ENCODE measurements at places on chromosomes 11 and 22.

- no peak for DNase-seq
These were observed 139.2 kb downstream of the LRRC4C start for GRCh38 chr11:41320238-41320637.

DNA sequence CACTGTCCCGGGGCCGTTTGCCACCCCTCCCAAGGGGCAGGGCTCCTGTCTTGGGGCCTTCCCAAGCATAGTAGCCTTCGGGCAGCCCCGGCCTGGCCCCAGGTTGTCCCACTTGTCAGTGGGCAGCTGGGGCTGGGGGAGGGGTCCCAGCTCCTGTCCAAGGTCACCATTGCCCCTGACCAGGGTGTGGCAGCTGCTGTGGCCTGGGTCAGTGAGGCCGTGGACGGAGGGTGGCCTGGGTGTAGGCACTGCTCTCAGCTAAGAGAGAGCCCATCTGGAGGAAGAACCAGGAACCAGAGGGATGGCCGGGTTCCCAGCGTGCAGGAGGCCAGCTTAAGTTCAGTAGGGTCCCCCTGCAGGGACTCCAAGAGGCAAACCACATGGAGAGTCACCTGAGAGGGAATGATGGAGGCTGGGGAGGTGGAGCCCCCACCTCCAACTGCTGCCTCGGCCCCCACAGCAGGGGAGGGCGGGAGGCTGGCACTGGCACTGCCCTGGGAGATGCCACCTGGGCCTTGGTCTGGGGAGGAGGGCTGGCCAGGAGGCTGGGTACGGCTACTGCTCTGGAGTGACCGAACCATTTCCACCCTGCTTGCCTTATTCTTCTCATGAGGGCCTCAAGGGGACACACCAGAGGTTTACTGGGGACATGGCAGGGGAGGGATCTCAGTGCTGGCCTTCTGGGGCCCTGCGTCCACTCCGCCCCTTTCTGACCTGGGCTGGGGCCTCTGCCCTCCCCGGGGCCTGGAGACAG is 6.8 kb upstream of the CCDC188 start:
- DNase-seq = no peak

GRCh38 chr11:114215428-114215827 is 80.8 kb upstream of the NNMT start:
- DNase-seq = no peak

GRCh38 chr11:92264350-92264749 is 39.7 kb downstream of the FAT3 start:
- DNase-seq = no peak

- peak; percentile 18 for DNase-seq
These were observed 5.1 kb downstream of the CCDC89 start for GRCh38 chr11:85680897-85681296.

- no peak for DNase-seq
These were observed 14.9 kb upstream of the CADM1 start for GRCh38 chr11:115518983-115519628.
